Activated naive CD4-positive, alpha-beta T cell treated with anti-CD3 and anti-CD28 coated beads, Interleukin-2, amount 50 U/mL, for 72 hours (primary cell): ENCODE measurements at places on chromosomes 12 and 14. TPM values are rescaled to one million over a fixed set of nuclear protein-coding genes. Genes with fewer than 3 reads are reported as not detected.

DNA sequence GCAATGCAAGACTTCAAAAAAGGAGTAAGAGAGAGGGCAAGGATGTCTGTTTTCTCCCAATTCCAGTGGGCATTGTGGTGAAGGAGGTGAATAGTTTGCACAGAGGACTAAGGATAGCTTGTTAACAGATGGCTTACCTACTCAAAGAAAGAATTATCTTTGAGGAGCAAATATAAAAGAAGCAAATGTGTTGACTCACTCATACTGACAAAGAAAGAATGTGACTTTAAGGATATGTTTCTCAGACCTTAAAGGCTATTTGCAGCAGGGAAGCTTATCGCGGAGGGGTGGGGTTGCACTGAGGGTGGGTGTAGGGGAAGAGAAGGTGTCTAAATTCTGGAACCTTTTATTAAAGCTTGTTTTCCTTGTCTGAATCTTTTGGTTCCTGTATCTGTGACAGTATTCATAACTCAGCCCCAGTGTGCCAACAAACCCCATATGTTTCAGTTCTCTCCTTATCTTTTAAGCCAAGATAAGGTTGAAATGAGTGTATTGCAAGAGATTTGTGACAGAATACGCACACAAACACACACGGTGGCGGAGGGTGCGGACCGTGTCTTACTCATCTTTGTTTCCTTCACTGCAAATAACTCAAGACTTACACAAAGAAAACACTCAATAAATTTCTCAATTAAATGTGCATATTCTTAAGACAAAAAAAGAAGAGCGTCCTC is 146.4 kb upstream of the ARID2 start:
- no peak for DNase-seq

CLMN gene
- 5.8 TPM for total RNA-seq

- DNase-seq = no peak
These were observed 919.9 kb upstream of the FLRT2 start for GRCh38 chr14:84610086-84610485.

SAMD15 gene
- 0.20 TPM for total RNA-seq

COCH gene
- 1.4 TPM for total RNA-seq

GRCh38 chr14:33686218-33686617 is 264.7 kb downstream of the EGLN3 start:
- no peak for DNase-seq

DNA sequence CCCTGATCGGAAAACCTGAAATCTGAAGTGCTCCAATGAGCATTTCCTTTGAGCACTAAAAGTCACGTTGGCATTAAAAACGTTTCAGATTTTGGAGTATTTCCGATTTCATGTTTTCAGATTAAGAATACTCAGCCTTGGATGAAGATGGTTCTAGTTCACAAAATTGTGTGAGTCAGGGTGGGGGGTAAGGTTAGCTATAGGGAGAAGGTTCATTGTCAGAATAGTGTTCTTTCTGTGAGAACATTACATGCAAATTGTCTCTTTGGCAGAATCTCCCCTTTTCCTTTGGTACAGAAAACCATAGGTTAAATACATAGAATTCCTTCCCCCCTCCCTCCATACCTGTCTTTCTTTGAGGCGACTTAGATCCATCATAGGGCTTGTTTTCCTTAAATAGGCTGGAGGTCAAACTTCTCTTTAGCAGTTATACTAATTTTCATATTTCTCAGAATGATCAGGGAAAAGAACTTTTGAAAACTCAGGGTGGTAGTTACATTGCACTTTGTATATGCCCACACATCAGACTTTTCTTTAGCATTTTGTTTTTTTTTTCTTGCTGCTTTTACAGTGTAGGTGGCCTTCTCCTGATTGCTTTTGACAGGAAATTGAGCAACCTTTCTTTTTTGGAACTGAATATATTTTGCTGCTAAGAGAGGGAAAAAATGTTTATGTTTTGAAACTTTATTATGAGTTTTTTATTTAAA is 503.5 kb downstream of the PCNX1 start:
- no peak for DNase-seq

TCL1B gene
- not detected for total RNA-seq

NKX2-8 gene
- total RNA-seq = not detected

DNA sequence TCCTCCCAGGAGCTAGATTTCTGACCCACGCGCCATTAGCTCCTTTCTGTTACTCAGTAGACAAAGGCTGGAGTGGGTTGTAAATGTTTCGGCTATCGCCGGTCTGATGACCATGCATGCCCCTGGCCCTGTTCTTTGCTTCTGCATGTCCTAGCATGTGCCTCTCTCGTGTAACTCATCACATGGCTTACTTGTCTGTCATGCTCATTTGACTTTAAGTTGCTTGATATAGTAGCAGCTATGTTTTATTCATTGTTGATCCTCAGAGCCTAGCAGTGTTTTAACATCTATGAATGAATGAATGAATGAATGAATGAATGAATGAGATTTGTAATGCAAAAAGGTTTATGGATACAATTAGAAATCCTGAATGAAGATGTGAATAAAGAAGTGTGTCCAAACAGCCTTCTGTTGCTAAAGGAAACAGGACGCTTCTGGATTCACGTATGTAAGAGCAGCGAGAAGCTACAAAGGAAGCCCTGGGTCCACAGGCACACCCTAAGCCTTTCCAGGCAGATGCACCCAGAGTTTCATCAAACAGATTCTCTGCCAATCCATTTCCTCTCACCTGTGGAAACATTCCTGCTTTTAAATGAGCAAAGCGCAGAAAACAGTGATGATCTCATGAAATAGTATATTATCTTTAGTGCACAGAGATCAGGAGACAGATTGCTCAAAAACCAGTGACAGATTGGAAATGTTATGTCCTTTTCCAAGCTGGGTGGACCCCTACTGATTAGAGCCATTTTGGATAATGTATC is 3.4 kb downstream of the GSG1 start:
- DNase-seq = no peak

- DNase-seq = no peak
These were observed 341.8 kb downstream of the NRXN3 start for GRCh38 chr14:78512021-78512420.

- DNase-seq = no peak
These were observed 18.8 kb upstream of the RCOR1 start for GRCh38 chr14:102573591-102574046.

DNA sequence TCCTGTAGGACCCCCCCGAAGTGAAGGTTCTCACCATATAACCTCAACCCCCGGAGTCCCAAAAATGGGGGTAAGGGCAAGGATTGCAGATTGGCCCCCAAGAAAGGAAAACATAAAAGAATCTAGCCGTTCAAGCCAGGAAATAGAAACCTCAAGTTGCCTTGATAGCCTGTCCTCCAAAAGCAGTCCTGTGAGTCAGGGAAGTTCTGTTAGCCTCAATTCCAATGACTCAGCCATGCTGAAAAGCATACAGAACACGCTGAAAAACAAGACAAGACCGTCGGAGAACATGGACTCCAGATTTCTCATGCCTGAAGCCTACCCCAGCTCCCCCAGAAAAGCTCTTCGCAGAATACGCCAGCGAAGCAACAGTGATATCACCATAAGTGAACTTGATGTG is 344.2 kb upstream of the RGS6 start:
- no peak for DNase-seq

ASIC1 gene
- total RNA-seq = 2.8 TPM

- DNase-seq = no peak
These were observed 94.5 kb upstream of the NRXN3 start for GRCh38 chr14:78075555-78076277.

TAS2R8 gene
- not detected for total RNA-seq

CMA1 gene
- not detected for total RNA-seq

GRCh38 chr12:80273144-80273543 is 170.9 kb upstream of the PTPRQ start:
- no peak for DNase-seq

DNA sequence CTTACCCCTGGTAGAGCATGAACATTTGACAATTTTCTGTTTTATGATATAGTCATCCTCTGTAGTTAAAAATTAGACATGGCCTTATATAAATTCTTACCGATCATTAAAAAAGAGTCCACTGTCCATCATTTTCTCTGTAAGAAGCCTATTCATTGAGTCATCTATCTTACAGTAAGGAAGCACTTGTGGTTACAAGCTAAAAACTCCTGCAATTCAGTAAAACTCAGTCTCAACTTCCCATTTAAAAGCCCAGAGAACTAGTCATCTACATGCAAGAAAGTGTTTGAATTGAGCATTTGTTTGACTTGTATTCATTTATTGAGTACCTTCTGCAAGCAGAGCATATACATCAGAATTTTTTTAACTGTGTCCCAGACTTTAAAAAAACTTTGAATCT is 63.3 kb downstream of the GTF2A1 start:
- no peak for DNase-seq

DNA sequence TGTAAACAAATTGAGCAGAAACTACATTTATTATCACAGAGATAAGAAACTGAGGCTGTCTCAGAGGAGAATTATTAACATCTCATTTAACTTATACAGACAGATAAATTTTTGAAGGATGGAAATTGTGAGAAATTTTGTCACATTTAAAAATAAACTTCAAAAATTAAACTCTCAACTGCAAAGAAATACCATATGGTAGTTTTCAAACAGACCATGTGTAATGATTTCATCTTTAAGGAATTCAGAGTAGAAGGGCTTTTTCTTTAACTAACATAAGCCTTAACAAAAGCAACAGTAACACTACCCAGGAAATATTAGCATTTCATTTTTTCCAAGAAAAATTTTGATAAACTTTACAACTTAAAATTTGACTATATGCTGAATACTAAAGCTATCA is 26.6 kb downstream of the NUP37 start:
- no peak for DNase-seq

- no peak for DNase-seq
These were observed 5.5 kb downstream of the PRKCH start for GRCh38 chr14:61326847-61327246.
